Spleen (tissue), 13 donors: ENCODE measurements at places on chromosomes 5 and 9.

DNA sequence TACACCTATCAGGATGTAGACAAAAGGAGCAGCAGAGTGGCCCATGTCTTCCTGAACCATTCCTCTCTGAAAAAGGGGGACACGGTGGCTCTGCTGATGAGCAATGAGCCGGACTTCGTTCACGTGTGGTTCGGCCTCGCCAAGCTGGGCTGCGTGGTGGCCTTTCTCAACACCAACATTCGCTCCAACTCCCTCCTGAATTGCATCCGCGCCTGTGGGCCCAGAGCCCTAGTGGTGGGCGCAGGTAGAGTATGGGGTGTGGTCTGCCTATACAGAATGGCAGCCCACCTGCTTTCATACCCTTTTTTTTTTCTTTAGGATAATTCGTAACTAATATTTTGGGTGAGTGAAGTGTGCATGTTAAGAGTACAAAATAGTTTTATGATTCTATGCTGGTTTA is 1.1 kb downstream of the SLC27A6 start:
- no peaks in the 10 kb centered on the region for H3K27me3 ChIP-seq
- no peaks in the 10 kb centered on the region for H3K36me3 ChIP-seq
- no peak overlapping the region for H3K27ac ChIP-seq

DNA sequence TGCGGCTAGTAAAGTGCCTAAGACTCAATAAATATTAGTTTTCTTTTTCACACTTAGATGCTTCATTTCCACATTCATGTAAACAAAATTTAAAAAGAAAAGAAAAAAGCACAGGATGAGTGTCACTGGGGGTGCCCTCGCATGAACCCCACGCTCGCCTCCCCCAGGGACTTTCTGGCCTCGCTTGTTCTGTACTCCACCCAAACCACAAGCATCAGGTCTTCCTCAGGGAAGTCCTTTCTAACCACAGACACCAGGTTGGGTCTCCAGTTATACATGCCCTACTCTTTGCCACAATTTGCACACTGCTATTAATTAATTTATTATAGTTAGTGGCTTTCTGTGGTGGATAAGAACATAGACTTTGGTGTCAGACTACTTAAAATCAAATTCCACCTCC is 92.4 kb downstream of the RORB start:
- H3K4me1 ChIP-seq: no peaks in the 10 kb centered on the region
- no peaks in the 10 kb centered on the region for H3K27me3 ChIP-seq
- no peaks in the 10 kb centered on the region for H3K36me3 ChIP-seq

DNA sequence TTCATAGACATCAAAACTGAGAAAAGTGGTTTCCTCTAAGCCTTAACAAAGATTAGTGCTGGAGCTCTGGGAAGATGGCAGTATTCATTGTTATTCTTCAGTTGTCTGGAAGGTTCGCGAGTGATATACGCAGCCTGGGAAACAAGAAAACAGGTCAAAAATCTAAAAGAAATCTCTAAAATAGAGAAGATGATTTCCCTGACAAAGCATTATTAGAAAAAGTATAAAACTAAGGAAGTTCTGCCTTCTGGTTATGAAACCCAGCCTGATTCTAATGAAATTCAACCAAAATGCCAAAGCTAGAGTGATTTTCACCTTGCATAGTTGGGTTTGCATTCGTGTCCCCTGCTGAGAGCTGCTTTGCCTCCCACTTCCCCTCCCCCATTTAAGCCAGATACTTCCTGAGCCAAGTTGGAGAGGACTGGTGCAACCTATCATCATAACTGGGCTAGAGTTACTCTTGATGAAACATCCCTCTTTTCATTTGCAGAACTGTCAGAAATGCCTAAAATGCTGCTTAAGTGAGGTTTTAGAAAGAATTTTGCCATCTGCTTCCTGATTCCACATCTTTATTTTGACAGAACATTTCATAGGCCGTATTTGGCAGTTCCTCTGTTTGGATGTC is 48.4 kb downstream of the NDFIP1 start:
- H3K27me3 ChIP-seq: no peaks in the 10 kb centered on the region
- no peak overlapping the region for H3K4me3 ChIP-seq
- no peaks in the 10 kb centered on the region for H3K4me1 ChIP-seq
- H3K36me3 ChIP-seq: peaks cover 27% of the 10 kb centered on the region
- no peak for DNase-seq
- peak overlapping the region; percentile 35 for H3K27ac ChIP-seq

GRCh38 chr9:94825611-94825958 is 99.1 kb downstream of the AOPEP start:
- H3K4me3 ChIP-seq: no peak overlapping the region
- H3K27ac ChIP-seq: no peak overlapping the region
- H3K27me3 ChIP-seq: no peaks in the 10 kb centered on the region
- peaks cover 6% of the 10 kb centered on the region for H3K4me1 ChIP-seq
- peaks cover 6% of the 10 kb centered on the region for H3K36me3 ChIP-seq
- no peak for DNase-seq

DNA sequence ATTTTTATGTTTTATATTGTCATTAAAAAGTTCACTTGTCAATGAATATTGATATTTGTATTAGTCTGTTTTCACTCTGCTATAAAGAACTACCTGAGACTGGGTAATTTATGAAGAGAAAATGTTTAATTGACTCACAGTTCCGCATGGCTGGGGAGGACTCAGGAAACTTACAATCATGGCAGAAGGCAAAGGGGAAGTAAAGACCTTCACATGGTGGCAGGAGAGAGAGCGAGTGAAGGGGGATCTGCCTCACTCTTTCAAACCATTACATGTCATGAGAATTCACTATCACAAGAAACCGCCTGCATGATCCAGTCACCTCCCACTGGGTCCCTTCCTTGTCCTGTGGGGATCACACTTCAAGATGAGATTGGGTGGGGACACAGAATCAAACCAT is 27.4 kb downstream of the SRD5A1 start:
- H3K27ac ChIP-seq: peak overlapping the region; percentile 58
- H3K27me3 ChIP-seq: no peaks in the 10 kb centered on the region
- no peak for DNase-seq
- no peaks in the 10 kb centered on the region for H3K4me1 ChIP-seq
- no peak overlapping the region for H3K4me3 ChIP-seq

- no peaks in the 10 kb centered on the region for H3K36me3 ChIP-seq
- peak; percentile 46 for DNase-seq
- H3K27ac ChIP-seq: peak overlapping the region; percentile 68
- no peaks in the 10 kb centered on the region for H3K27me3 ChIP-seq
Measured at GRCh38 chr5:172749076-172749475, 21.9 kb downstream of the DUSP1 start.

GRCh38 chr5:121967187-121967586 is 5.4 kb downstream of the SRFBP1 start:
- H3K36me3 ChIP-seq: no peaks in the 10 kb centered on the region
- no peak overlapping the region for H3K4me3 ChIP-seq
- no peak overlapping the region for H3K27ac ChIP-seq
- no peak for DNase-seq

DNA sequence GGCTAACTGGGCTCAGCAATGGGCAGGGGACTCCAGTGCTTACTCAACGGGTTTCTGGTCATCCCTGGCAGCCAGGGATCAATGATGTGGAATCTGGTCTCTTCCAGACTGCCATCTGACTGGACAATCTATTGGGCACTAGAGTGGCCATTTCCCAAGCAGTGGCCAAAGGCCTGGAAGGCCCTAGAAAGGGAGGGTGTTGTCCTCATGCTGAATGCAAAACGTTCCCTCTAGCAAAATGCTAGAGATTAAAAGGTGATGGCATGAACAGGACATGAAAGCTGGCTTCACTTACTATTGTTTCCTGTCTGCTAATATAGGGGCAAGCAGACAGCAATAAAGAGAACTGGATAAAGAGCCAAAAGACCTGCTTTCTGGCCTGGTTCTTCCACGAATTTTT is 254.2 kb upstream of the PANK3 start:
- H3K36me3 ChIP-seq: no peaks in the 10 kb centered on the region
- no peaks in the 10 kb centered on the region for H3K4me1 ChIP-seq
- H3K27ac ChIP-seq: no peak overlapping the region
- DNase-seq: no peak
- no peak overlapping the region for H3K4me3 ChIP-seq
- peaks cover 9% of the 10 kb centered on the region for H3K27me3 ChIP-seq

- no peak overlapping the region for H3K4me3 ChIP-seq
- no peaks in the 10 kb centered on the region for H3K27me3 ChIP-seq
- DNase-seq: no peak
- no peaks in the 10 kb centered on the region for H3K36me3 ChIP-seq
Measured at GRCh38 chr9:94110821-94111252, 26.6 kb downstream of the PTPDC1 start.

- no peak overlapping the region for H3K4me3 ChIP-seq
- no peak for DNase-seq
- no peaks in the 10 kb centered on the region for H3K27me3 ChIP-seq
- H3K36me3 ChIP-seq: no peaks in the 10 kb centered on the region
- H3K27ac ChIP-seq: no peak overlapping the region
Measured at GRCh38 chr5:5331848-5332247, 90.6 kb upstream of the ICE1 start.

DNA sequence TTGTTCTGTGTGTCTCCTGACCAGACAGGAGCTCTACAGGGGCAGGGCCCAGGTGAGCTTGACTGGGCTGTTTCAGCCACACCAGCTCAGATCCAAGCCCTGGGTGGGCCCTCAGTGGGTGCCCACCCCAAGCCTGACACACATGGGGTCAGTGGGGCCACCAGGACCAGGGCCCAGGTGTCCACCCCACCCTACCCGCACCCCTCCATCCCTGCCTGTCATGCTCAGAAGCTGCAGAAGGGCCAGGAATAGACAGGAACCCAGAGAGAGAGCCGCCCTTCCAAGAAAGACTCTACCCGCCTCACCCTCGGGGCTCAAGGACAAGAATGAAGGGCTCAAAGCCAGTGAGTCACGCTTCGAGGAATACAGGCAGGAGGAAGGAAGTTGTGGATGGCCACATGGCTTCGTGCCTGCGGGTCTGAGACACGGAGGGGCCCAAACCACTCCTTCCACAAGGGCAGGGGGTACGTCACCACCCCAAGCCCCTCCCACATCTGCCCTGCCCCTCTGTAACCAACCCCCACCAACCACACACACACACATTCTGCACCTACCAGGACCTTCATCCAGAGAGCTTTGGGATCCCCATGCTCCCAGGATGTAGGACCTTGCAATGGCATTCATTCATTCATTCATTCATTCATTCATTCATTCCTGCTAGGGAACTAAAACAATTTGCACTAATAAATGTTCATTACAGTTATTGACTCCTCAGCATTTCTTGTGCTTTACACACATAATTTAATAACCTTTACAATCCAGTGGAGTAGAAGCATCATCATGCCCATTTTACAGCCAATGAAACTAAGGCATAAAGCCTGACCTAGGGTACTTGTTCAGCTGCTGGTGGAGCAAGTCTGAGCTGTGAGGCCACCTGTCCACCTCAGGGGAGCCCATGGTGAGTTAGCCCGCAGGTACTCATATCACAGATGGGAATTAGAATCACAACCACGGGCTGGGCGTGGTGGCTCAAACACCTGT is 55.9 kb upstream of the STXBP1 start:
- H3K27ac ChIP-seq: peak overlapping the region; percentile 17
- H3K4me1 ChIP-seq: peaks cover 80% of the 10 kb centered on the region
- no peaks in the 10 kb centered on the region for H3K27me3 ChIP-seq
- peaks cover 8% of the 10 kb centered on the region for H3K36me3 ChIP-seq
- no peak for DNase-seq

DNA sequence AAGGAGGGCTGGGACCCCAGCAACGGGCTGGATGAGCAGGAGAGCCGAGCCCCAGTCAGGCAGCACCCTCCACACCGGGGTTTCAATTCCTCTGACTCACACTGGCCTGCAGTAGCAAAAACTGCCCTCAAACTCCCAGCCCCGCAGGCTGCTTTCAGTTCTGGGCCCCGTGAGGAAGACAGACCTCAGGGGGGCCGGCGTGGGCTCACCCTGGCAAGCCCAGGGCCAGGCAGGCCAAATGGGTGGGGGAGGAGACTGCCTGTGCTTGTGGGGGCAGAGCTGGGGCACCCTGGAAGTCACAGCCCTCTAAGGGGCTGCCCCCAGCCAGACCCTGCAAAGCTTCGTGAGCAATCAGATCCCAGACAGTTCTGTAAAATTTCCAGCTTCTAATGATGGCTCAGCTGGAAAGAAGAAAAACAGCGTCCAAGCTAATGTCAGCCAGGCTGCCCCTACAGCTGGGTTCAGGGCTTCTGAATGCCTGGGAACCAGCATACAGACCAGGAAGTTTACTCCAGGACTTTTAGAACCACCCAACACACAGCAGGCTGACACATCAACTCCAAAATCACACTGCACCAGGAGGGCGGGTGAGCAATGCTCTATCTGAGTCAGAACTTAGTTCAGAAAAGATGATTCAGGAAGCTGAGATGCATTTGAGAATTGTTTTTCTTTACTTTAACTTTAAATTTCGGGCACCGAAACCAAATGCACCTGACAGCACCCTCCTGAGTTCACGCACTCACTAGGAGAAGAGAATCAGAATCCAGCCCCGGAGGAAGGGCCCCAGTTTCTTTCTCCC is 34.7 kb downstream of the LPCAT1 start:
- H3K4me3 ChIP-seq: no peak overlapping the region
- peak overlapping the region; percentile 60 for H3K27ac ChIP-seq
- H3K27me3 ChIP-seq: no peaks in the 10 kb centered on the region
- peaks cover 87% of the 10 kb centered on the region for H3K36me3 ChIP-seq
- DNase-seq: no peak

DNA sequence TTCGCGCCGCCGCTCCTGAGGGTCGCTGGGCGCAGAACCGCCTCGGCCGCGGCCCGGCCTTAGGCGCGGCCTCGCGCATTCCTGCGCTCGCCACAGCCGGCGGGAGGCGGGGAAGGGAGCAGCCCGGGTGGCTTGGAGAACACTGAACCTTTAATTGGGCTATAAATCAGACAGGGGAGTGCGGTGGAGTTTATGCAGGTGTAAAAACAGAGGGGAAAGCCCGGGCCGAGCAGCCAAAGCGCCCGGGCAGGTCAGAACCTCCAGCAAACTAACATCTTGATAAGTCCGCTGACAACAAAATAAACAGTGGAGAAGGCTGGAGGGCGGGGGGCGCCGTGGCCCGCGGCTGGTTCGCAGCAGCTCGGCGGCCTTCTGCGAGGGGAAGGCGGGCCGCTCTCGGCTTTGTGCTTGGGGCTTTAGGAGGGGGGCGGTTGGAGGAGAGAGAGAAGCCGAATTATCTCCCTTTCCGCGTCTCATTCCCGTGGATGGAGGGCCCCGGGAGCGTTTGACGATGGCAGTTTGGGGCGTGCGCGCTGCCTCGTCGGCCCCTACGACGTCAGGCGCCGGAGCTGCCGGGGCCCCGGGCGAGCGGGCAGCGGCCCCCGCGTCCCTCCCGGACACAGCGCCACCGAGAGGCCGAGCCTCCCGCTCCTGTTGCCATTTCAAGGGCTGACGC is 11.3 kb downstream of the FOXD1 start:
- peaks cover 64% of the 10 kb centered on the region for H3K27me3 ChIP-seq
- peak overlapping the region; percentile 16 for H3K4me3 ChIP-seq
- no peak overlapping the region for H3K27ac ChIP-seq
- DNase-seq: no peak
- no peaks in the 10 kb centered on the region for H3K36me3 ChIP-seq

GRCh38 chr9:119375892-119376291 is 6.7 kb upstream of the BRINP1 start:
- H3K27me3 ChIP-seq: peaks cover 5% of the 10 kb centered on the region
- DNase-seq: no peak
- H3K36me3 ChIP-seq: no peaks in the 10 kb centered on the region
- no peak overlapping the region for H3K4me3 ChIP-seq
